ENCODE measurements at places on chromosomes 4 and X.

DNA sequence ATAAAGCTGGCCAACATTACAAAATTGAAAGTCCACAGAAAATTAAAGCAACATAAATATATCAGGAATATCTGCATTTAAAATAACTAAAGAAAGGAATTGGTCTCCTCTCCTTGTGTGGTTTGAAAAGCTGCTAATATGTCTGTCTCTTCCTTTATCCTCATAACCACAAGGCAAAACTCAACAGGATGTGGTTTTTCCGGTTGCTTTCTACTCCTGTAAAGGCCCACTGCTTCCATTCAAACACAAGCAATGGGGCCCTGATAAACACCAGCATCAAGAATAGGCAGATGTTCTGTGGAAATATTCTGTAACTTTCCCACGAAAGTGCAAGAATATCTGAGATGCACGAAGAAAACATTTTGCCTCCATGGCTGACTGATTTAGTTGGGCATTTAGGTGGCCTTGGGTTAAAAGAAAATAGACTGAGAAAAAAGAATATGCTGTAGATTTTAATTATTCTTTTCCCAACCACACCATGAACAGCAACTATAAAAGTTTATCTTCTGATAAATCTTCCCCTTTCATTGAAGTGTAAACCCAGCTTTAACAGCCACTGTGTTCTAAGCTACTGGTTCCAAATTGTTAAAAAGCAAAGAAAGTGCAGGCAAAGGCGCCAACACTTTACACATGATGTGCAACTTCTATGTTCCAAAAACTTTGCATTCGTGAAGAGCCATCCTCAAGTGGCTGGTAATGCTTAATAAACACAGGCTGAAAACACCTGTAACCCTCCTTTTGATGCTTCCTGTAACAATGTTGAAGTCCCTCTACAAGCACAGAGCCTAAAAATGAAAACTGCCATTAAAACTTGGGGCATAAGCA is 50.5 kb upstream of the NDST3 start:
- DNase-seq, result no peak
- peaks cover 3% of the 10 kb centered on the region for H3K4me1 ChIP-seq
- H3K4me3 ChIP-seq, result no peak overlapping the region
- H3K36me3 ChIP-seq, result no peaks in the 10 kb centered on the region
- no peak overlapping the region for H3K27ac ChIP-seq

GRCh38 chrX:17170973-17171372 is 204.0 kb upstream of the NHS start:
- no peaks in the 10 kb centered on the region for H3K36me3 ChIP-seq
- peaks cover 19% of the 10 kb centered on the region for H3K27me3 ChIP-seq
- H3K4me1 ChIP-seq, result no peaks in the 10 kb centered on the region

DNA sequence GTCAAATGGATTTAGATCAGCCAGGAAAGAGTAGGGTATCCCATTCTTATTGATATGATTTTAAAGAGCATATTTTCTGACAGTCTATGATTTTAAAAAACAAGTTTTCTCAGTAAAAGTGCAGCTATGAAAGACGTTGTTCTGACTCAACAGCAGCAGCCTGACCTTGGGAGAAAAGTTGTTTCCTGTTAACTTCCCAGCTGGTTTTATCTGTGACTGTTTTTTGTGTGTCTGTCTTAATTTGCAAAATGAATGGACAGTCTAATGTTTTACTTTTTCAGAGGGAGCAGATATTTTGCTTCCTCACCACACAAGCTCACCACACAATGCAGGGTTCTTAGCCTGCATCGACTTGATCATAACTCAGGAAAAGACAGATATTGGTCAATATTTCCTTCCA is 764 bp upstream of the MTHFD2L start:
- H3K4me3 ChIP-seq, result peak overlapping the region; percentile 92
- peak overlapping the region; percentile 81 for H3K27ac ChIP-seq
- no peak for DNase-seq
- H3K4me1 ChIP-seq, result peaks cover 30% of the 10 kb centered on the region
- H3K27me3 ChIP-seq, result peaks cover 3% of the 10 kb centered on the region

DNA sequence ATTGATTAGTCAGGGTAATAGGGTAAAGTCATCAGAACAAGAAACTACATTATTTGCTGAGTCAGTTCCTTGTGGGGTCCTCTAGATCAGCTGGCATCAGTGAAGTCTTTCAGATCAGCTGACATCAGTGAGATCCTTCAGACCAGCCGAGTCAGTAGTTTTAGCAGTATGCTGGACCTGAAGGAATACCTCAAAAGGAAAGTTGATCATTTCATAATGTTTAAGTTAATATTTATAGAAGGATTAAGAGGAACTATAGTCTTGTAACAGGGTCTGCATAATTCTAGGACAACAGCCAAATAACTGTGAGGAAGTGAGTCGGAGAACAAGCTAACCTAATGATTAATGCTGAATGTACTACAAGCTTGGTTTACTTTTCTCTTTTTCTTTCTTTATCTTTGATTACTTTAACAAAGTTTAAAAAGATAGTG is 958 bp upstream of the UGT2B7 start:
- no peaks in the 10 kb centered on the region for H3K27me3 ChIP-seq
- no peaks in the 10 kb centered on the region for H3K4me1 ChIP-seq
- no peak overlapping the region for H3K4me3 ChIP-seq
- H3K27ac ChIP-seq, result no peak overlapping the region
- H3K36me3 ChIP-seq, result no peaks in the 10 kb centered on the region

DNA sequence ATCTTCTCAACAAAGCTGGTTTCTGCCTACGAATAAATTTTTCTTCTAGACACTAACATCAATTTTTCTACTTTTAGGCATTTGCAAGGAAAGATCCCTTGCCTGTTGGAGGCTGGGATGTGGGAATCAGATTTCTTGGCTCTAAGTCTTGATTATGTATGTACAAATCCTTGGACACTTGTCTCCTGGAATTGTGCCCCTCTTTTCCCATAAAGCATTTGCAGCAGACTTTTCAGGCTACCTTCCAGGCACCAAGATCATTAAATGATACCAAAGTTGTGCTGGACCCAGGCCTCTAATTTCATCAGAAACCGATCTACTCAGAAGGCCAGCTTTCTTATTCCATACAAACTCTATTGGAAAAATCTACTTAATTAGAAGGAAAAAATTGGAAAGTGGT is 339.5 kb upstream of the DIPK2B start:
- H3K36me3 ChIP-seq, result no peaks in the 10 kb centered on the region
- no peak for DNase-seq
- H3K4me1 ChIP-seq, result no peaks in the 10 kb centered on the region
- peaks cover 47% of the 10 kb centered on the region for H3K27me3 ChIP-seq
- H3K27ac ChIP-seq, result no peak overlapping the region

- peaks cover 4% of the 10 kb centered on the region for H3K4me1 ChIP-seq
- H3K27ac ChIP-seq, result no peak overlapping the region
- H3K4me3 ChIP-seq, result no peak overlapping the region
Observed at GRCh38 chr4:74376888-74377483, 12.0 kb downstream of the EREG start.

DNA sequence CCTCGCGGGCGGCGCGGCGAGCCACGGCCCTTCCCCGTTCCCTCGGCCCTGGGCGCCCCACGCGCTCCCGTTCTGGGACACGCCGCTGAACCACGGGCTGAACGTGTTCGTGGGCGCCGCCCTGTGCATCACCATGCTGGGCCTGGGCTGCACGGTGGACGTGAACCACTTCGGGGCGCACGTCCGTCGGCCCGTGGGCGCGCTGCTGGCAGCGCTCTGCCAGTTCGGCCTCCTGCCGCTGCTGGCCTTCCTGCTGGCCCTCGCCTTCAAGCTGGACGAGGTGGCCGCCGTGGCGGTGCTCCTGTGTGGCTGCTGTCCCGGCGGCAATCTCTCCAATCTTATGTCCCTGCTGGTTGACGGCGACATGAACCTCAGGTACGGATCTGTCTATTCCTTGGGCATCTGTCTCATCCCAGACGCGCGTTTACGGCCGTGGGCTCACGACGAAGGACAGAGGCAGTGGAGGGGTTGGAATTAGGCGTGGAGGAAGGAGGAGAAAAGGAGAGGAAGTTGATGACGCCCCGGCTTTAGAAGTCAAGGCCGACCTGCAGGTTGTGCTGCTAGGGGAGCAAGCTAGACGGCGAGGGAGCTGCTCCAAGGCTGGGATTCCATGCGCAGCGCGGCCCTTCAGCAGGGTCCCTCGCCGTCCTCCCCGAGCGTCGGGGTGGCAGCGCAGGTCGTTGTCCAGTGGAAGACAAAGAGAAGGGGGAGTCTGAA is 792 bp downstream of the SLC10A4 start:
- DNase-seq, result peak; percentile 38
- H3K36me3 ChIP-seq, result no peaks in the 10 kb centered on the region
- H3K4me1 ChIP-seq, result peaks cover 15% of the 10 kb centered on the region
- no peak overlapping the region for H3K27ac ChIP-seq
- peak overlapping the region; percentile 59 for H3K4me3 ChIP-seq
- peaks cover 72% of the 10 kb centered on the region for H3K27me3 ChIP-seq

All from activated T-cell treated with anti-CD3 and anti-CD28 coated beads, Interleukin-2, amount 50 U/mL, for 24 hours (primary cell).